ENCODE measurements at places on chromosomes 12 and 14.

- no peak for DNase-seq
Observed at GRCh38 chr14:67602995-67603545, 3.0 kb upstream of the PIGH start.

- no peak for DNase-seq
Observed at GRCh38 chr12:55935738-55936151, 4.8 kb downstream of the DGKA start.

DNA sequence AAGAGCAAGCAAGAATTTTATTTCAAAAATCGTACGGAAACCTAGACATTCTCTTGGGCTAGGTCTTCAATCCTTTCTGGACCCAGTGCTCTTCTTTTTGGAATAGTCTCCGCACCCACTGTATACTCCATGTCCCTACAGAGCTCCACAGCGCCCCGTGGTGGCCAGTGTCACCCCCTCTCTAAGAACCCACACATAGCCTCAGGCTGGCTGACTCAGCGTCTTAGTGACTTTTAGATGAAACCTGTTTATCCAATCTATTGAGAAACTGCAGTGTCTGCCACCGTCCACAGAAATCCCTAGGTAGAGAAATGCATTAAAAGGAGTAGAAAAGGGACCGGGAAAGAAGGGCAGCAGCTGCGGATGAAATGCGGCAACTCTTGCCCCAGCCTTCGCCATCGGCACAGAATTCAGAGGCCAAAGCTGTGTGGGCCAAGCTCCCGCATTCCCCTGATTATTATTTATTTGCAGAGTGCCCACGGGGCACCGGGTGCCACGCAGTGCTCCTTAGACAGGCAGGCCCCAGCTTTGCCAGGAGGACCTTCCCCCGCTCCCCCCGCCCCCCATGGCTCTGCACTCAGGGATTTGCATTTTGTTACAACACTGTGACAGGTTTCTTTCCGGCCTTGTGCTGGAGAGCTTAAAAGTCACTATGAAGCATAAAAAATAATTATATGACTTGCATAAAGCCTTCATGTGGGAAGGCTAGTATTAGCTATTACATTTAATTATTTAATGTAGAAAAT, 170.1 kb upstream of the FKBP4 start:
- DNase-seq, result no peak

DNA sequence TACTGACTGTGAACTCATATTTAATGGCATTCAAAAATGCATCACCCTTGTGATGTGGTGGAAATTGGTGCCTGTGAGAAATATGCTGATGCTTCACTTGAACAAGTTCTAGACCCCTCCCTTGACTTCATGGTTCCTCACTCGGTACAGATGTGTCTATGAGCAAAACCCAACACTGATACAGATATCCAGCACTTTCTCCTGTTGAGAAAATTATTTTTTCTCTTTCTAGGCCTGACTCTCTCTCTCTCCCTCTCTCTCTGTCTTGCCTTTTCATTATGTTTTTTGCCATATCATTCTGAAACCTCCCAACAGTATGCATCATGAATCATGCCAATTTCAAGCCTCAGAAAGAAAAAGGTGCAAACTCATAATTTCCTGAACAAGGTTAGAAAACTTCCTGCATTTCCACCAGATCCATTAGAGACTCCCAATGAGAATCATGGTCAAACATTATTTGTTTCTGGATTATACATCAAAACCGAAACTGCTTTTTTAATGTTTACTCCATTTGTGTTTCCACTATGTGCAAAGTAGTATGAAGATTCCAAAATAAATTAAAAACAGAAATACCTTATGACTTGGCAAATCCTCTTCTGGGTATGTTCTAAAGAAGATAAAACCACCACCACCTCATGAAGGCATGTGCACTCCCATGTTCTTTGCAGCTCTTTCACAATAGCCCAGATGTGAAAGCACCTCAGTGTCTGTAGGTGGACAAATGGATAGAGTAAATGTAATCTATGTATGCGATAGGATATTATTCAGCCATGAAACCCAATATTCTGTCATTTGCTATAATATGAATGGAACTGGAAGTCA, 543.6 kb downstream of the TMEM121 start:
- no peak for DNase-seq

- DNase-seq, result no peak
Observed at GRCh38 chr14:95200404-95200803, 43.1 kb upstream of the DICER1 start.

DNA sequence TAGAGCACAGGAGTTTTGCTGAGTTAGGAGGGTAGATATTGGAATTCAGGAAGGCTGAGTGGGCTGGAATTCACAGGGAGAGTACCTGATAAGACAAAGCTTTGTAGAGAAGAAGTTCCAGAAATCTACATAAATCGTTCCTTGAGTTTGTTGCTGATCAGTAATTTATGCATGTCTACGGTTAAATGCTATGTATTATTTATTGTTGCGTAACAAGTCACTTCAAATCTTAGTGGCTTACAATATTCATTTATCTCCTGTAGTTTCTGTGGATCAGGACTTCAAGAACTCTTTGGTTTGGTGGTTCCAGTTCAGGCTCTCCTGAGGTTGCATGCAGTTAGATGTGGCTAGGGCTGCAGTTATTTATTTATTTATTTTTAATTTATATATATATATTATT, 7.8 kb downstream of the PUS7L start:
- no peak for DNase-seq

GRCh38 chr12:2183556-2184541, 131.1 kb downstream of the CACNA1C start:
- DNase-seq, result no peak

DNA sequence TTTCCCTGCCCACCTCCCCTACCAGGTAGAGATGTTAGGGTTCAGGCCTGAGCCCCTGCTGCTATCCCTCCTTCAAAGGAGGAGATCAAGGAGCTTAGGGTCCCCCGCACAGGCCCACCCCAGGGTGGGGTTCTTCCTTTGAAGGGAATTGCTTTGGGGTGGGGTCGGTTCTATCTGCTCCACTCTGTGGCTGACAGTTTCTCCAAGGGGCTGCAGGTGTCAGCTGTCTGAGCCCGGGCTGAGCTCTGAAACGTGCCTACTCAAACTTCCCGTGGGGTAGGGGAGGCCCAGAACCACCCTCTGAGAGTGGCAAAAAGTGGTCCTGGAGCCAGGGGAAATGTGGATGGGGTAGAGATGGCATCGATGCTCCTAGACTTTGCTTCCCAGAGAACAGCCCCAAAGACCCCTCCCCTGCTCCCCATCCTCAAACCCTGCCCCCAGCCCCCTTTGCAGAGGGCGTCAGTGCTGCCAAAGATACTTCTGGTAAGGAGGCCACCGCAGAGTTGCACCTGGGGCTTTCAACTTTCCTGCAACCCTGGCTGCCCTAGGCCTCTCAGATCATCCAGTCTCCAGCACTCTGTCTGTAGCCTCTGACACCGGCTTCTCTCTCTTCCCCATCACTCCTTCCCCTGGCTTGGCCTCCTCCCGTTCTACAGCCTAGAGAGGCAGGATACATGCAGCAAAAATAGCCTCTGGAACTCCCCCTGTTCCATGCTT, 6.3 kb upstream of the CD4 start:
- no peak for DNase-seq

DNA sequence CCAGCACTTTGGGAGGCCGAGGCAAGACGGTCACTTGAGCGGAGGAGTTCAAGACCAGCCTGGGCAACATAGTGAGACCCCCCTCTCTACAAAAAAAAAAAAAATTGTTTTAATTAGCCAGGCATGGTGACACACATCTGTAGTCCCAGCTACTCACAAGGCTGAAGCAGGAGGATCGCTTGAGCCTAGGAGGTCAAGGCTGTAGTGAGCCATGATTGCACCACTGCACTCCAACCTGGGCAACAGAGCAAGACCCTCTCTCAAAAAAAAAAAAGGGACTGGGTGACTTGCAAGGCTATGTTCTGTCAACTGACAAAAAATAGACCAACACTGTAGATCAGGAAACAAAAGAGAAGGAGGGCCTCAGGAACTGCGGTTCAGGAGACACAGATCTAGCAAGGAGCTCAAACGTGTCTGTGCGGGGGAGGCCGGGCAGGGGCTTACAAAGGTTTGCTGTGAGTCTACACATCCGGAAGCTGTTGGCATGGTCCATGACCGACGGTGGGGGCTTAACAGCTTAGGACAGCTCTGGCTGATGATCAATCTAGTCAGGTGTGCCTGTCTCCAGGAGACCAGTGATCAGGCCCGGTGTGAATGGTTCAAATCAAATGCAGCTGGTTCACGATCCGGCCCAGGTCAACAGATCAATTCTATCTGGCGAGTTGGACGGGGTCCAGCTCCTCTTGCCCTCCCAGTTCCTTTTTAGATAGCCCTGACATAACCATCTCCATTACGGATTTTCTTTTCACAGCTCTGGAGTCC, 31.7 kb upstream of the INF2 start:
- DNase-seq, result no peak

GRCh38 chr12:116406529-116406928, 129.0 kb upstream of the MED13L start:
- DNase-seq, result no peak

DNA sequence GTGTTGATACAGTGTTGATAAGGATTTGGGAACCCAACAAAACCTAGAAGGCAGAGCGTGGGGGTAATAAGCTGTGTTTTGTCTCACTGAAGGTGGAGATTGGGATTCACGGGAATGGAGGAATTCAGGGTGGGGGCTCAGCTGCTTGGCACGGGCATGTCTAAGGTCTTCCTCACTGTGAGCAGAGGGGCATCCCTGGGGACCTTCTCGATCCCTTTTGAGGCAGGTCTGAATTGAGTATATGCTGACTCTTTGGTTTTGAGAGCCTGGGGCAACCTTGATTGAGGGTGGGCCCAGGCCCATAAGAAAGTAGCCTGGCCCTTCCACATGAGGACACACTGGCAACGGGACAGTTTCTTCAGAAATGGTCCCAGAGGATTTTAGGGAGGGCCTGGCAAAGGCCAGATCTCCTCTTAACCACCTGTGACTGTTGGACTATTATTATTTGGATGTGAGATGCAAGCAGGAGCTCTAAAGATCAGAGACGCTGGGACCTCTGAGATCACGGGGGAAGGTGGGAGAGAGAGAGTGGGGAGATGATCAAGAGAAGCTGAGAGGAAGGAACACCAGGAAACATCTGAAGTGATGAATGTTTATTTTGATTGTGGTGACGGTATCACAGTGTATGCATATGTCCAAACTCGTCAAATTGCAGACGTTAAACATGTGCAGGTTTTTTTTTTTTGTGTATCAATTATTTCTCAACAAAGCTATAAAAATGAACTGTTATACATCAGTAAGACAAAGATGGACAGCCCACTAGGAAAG, 48.4 kb downstream of the SMIM41 start:
- no peak for DNase-seq

DNA sequence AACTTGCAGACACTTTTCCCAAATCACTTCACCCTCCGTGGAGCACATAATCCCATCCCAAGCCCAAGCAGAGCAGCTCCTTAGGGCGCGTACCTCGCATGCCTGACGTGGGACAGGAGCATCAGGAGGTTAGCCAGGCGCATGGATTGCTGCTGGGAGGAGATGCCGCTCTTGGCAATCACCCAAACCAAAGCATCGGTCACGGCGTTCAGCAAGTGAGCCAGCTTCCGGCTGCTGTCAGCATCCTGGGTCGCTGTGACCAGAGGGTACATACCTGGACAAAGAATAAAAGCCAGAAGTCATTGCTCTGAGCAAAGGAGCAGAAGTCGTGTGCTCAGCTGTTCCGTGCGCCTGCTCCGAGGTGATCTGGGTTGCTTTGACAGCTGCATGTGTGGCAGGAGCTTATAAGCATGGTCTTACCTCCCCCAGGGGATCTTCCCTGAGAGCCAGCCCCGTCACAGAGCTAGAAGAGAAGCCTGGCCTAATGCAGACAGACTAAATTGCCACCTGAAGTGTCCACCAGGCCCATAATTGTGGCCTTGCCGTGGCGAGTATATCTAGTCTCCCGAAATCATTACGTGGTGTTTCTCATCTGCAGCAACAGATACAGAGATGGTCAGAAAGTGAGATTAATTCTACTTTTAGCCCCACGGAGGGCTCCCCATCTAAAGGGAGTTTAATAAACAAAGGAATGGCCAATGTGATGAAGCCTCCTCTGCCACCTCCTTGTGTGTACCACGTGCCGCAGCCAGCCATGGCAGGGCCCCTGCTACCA, 59.1 kb downstream of the ESR2 start:
- no peak for DNase-seq

GRCh38 chr14:50524060-50524459, 8.3 kb downstream of the MAP4K5 start:
- no peak for DNase-seq

- DNase-seq, result no peak
Observed at GRCh38 chr12:22046968-22047390, 961 bp downstream of the CMAS start.

DNA sequence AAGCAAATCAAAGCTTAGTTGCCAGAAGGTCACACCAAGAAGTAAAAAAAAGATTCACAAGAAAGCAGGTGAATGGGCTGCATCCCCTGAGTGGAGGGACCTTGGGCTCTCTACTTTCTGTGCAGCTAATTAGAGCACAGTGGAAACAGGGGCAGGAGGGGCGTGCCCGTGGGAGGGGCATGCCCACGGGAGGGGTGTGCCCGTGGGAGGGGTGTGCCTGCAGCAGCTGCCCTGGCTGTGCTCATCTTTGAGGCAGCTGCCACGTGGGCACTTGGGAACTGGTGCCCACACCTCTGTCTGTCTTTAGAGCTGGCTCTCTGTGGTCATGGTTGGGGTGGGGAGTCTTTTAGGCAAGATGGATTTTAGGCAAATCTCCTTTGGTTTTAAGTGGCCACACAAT, 60.0 kb downstream of the EML1 start:
- DNase-seq, result no peak

DNA sequence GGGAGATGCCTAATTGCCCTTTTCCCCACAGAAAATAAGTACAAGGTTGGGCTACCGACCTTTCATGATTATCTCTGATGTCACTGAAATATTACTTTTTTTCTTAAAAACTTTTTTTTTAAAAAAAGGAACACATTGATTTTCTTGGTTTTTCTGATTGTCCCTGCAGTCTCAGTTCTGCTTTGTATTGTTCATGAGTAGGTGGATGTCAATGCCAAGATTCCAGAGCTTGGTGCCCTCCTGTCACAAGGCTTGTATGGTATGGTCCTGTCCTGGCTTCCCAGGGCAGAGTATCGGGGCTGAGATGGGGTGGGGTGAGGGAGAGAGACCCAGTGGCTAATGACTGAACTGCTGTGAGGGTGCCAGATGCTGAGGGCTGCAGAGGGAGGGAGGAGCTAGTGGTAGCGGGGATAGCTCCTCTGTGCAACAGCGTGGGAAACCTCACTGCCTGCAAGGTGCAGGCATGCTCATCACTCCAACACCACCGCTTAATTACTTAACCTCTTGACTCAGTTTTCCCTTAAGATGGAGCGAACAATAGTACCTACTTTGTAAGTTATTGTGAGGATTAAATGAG, 4.4 kb upstream of the CTDSP2 start:
- DNase-seq, result no peak
